Panc1 (cell line): ENCODE measurements at places on chromosomes 12 and 14. TPM values are rescaled to one million over a fixed set of nuclear protein-coding genes. Genes with fewer than 3 reads are reported as not detected.

CBLN3 gene
- total RNA-seq = 1.0 TPM

SLC5A8 gene
- total RNA-seq = not detected

CPM gene
- total RNA-seq = 11.2 TPM

WSCD2 gene
- 0.64 TPM for total RNA-seq

CAPS2 gene
- total RNA-seq = 11.8 TPM

HOXC12 gene
- total RNA-seq = 5.1 TPM

CLEC1B gene
- not detected for total RNA-seq

NGB gene
- total RNA-seq = not detected

GLS2 gene
- total RNA-seq = 1.3 TPM

KRT6C gene
- not detected for total RNA-seq
